Mammary epithelial cell (primary cell): ENCODE measurements at places on chromosomes 7 and 10. TPM values are rescaled to one million over a fixed set of nuclear protein-coding genes. Genes with fewer than 3 reads are reported as not detected.
A peak's percentile ranks its signal among the peaks of the same experiment; 100 is the strongest.

The SNCG gene
- polyA plus RNA-seq: 101 TPM

DNA sequence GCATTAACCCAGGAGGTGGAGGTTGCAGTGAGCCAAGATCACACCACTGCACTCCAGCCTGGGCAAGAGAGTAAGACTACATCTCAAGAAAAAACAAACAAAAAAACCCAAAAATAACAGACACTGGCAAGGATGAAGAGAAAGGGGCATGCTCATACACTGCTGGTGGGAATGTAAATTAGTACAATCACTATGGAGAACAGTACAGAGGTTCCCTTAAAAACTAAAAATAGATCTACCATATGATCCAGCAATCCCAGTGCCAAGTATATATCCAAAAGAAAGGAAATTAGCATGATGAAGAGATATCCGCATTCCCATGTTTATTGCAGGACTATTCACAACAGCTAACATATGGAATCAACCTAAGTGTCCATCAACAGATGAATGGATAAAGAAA is 66.4 kb upstream of the PLA2G12B start:
- DNase-seq: no peak

The NUTM2A gene
- polyA plus RNA-seq: 0.58 TPM

GRCh38 chr7:128437426-128438332 is 18.0 kb upstream of the HILPDA start:
- no peak for DNase-seq

DNA sequence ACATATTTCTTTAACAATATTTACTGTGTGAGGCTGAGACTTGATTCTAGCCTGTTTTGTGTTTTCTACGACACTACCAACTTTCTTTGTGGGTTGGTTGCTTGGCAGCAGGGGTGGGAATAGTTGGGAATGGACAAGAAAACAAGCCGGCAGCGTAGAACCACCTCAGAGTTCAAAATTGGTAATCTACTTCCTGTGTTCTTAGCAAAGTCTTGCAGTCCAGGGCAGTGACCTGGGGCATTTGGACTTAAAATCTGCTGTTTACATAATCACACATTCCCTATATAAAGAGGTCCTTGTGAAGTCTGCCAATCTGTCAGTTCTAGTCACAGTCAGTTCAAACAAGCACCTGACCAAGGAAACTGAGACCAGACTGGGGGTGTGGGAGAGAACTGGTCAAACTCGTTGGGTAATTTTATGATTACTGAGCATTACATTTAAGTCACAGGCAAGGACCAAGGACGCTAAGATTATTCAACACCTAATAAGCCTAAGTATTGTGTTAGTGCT is 167.9 kb downstream of the CPEB3 start:
- peak; percentile 48 for DNase-seq

GRCh38 chr7:42611961-42612360 is 299.9 kb downstream of the C7orf25 start:
- DNase-seq: no peak

The CACNB2 gene
- polyA plus RNA-seq: not detected

DNA sequence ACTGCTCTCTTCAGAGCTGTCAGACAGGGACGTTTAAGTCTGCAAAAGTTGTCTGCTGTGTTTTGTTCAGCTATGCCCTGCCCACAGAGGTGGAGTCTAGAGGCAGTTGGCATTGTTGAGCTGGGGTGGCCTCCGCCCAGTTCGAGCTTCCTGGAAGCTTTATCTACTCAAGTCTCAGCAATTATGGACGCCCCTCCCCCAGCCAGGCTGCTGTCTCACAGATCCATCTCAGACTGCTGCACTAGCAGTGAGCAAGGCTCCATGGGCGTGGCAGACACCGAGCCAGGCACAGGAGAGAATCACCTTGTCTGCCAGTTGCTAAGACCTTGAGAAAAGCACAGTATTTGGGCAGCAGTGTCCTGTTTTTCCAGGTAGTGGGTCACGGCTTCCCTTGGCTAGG is 98.1 kb downstream of the SDHAF3 start:
- no peak for DNase-seq

The NCAPG2 gene
- polyA plus RNA-seq: 27.4 TPM

The CDC123 gene
- 189 TPM for polyA plus RNA-seq

- DNase-seq: peak; percentile 34
Observed at GRCh38 chr10:36412942-36413341, 712.5 kb upstream of the ANKRD30A start.

The GSTO1 gene
- polyA plus RNA-seq: 209 TPM

The EIF5AL1 gene
- polyA plus RNA-seq: 4.1 TPM

GRCh38 chr10:8060010-8060703 is 5.7 kb downstream of the GATA3 start:
- peak; percentile 82 for DNase-seq

DNA sequence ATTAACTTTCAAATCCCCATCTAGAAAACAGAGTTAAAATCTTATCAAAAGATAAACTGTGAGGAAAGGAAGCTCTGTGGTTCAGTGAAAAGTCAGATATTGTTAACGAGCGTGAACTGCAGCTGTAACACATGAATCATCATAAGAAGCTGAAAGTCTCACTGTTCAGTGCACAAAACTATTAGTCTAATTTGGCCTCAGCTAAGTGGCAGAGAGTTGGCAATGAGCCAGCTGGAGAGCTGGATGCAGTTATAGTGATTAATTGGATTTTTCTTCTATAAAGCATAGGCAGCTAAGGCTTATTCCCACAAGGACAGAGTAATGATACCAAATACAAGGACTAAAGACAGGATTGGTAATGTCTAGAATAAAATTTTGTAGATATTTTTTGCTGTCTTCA is 101.1 kb upstream of the ABCB5 start:
- DNase-seq: peak; percentile 88

DNA sequence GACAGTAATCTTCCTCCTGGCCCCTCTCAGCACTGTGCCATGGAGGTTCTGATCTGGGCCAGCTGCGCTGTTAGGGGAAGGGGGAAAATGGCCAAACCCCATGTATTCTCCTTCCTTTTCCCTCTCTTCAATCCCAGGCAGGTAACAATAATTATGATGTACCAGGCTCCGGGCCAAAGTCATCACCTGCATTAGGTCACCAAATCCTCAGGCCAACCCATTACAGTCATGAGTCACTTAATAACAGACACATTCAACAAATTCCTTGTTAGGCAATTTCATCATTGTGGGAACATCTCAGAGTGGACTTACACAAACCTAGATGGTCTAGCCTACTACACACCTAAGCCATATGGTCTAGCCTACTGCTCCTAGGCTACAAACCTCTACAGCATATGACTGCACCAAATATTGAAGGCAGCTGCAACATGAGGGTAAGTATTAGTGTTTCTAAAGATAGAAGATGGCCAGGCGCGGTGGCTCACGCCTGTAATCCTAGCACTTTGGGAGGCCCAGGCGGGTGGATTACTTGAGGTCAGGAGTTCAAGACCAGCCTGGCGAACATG is 2.2 kb upstream of the HSPB1 start:
- DNase-seq: peak; percentile 97

DNA sequence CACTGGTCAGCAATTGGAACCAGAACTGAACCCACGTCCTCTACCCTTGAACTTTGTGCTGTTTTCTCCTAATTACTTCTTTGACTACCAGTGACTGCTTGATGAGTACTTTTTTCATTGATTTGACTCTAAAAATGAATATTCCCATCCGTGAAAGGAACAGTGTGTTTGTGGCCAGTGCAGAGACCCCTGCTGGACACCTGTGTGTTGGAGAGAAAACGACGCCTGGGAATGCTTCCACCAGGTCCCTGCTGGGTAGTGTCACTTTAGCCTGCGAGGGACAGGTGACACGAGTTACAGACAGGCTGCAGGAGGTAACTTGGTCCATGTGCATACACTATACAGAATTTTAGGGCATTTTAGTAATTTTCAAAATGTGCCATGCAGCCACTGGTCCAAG is 6.8 kb upstream of the GJD4 start:
- DNase-seq: no peak

- DNase-seq: peak; percentile 40
Observed at GRCh38 chr7:47578579-47579270, 3.2 kb downstream of the TNS3 start.

- no peak for DNase-seq
Observed at GRCh38 chr10:15231426-15231825, 62.9 kb upstream of the NMT2 start.

DNA sequence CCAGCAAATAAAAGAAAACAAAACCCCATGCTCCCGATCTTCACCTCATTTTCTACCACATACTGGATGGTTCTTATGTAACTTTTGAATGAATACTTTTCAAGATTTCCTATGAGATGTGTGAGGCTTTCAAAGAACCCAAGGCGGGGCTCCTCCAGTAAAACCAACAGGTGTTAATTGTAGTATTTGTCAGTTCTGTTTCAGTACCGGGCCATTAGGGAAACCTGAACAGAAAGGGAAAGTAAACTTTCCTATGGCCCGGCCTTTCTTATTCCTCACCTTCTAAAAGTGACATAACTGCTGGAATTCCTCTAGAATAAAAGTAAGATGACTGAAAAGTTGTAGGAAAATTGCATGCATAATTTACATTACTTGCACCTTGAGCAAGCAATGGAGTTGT is 672.9 kb downstream of the MAGI2 start:
- no peak for DNase-seq

The ARHGEF35 gene
- 7.6 TPM for polyA plus RNA-seq

The SFRP4 gene
- not detected for polyA plus RNA-seq

DNA sequence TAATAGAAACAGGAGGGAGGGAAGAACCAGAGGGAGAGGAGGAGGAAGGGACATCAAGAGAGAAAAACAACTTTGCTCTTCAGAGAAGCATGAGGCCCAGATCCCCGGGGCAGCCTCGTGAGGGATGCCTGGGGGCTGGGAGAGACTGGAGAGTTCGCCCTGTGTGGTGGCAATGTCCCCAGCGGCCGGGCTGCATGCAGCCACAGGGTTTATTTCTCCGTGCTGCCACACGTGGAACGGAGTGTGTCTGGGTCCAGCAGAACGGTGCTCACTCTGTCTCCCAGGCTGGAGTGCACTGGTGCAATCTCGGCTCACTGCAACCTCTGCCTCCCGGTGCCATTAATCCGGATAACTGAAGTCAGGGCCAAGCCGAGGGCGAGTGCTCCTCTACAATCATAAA is 257.7 kb downstream of the ACTR3B start:
- no peak for DNase-seq

GRCh38 chr7:68414631-68415425 is 1183.4 kb upstream of the AUTS2 start:
- DNase-seq: no peak

The TNS3 gene
- polyA plus RNA-seq: 12.9 TPM

GRCh38 chr7:108973075-108973474 is 403.4 kb downstream of the DNAJB9 start:
- no peak for DNase-seq

DNA sequence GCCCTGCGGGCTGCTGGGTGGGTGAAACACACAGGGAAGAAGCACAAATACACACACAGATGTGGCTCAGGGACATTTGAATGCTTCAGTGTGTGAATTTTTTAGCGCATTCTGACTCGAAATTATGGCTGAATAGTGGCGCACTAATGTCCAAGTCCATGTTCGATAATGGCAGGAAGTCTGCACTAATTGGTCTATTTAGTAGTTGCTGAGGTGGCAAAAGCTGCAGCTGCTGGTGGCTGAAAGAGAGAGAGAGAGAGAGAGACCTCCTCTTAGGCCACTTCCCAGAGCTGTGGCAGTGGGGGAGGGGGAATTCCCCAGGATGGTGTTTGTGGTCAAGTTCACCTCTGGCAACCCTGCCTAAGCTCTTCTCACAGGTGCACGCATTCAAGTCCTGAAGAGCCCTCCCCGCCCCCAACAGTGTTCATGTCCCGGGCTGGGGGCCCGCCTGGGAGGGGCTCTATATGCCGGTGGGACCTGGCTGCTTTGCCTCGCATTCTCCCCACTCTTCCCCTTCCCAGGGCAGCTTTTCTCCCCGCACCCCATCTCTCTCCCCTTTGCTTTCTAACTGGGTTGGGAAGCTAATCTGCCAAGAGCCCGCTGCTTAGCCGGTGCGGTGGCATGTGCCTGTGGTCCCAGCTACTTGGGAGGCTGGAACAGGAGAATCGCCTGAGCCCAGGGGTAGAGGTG is 6.0 kb upstream of the MNX1 start:
- DNase-seq: no peak

DNA sequence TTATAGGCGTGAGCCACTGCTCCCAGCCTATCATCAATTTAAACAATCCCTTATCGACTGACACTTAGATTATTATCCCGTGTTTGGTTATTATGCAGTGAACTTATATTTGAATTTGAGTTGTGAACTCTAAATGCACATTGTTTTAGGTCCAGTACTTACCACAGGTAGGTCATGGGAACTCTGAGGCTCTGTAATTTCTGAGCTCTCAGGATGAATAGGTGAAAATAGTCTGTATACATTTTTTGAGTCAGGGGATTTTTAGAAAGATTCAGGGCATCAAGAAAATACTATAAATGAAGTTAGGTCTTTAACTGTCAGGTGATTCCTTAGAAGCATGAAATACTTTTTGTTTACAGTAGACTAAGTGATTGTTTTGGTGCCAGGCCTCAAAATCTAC is 8.8 kb downstream of the CCDC136 start:
- DNase-seq: no peak

GRCh38 chr7:73606801-73607691 is 17.3 kb downstream of the MLXIPL start:
- DNase-seq: no peak

The INA gene
- polyA plus RNA-seq: 3.7 TPM

- no peak for DNase-seq
Observed at GRCh38 chr7:154795437-154795836, 207.5 kb downstream of the PAXIP1 start.

- DNase-seq: no peak
Observed at GRCh38 chr10:114498413-114499111, 94.3 kb upstream of the AFAP1L2 start.

- DNase-seq: peak; percentile 85
Observed at GRCh38 chr7:30241767-30242166, 42.6 kb upstream of the ZNRF2 start.

DNA sequence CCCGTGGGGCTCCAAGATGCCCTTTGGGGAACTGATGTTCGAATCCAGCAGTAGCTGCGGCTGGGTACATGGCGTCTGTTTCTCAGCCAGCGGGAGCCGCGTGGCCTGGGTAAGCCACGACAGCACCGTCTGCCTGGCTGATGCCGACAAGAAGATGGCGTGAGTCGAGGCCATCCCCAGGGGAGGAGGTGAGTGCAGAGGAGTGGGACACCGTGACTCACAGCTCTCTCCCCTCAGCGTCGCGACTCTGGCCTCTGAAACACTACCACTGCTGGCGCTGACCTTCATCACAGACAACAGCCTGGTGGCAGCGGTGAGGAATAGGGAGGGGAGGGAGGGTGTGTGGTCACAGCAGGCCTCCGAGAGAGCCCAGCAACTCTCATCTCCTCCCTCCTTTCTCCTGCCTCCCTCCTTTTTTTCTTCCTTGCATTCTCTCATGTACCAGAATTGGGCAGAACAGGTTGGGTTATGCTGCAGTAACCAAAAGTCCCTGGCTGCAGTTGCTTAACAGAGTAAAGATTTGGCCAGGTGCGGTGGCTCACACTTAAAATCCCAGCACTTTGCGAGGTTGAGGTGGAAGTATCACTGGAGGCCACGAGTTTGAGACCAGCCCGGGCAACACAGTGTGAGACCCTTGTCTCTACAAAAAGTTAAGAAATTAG is 16.5 kb downstream of the ARPC1B start:
- no peak for DNase-seq

GRCh38 chr7:43583424-43584194 is 701 bp downstream of the STK17A start:
- peak; percentile 47 for DNase-seq

- no peak for DNase-seq
Observed at GRCh38 chr7:88775838-88776237, 16.3 kb downstream of the ZNF804B start.
